ENCODE measurements at places on chromosomes 4 and X.

- no peak for DNase-seq
Observed at GRCh38 chrX:3280706-3281105, 65.7 kb downstream of the MXRA5 start.

GRCh38 chr4:87005690-87006425 is 71.0 kb downstream of the AFF1 start:
- no peak for DNase-seq

DNA sequence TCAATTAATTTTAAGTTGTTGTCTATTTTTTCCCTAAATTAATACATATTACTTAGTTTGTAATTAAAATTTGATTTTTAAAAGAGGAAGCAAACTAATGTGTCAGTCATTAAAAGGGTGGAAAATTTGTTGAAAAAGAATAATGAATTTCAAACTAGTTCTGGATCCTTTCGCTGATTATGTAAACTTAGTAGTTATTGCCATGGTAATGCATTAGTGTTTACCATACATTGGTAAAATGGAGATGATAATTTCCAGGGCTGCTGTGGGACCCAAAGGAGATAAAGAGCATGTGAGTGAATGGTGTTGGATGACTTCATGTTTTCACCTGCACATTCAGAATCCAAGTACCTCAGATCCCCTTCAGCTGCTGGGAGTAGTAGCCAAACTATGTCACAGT is 6.5 kb downstream of the BEX3 start:
- no peak for DNase-seq

- no peak for DNase-seq
Observed at GRCh38 chr4:55868581-55869090, 15.2 kb downstream of the EXOC1 start.

GRCh38 chr4:152535360-152535902 is 461 bp downstream of the FBXW7 start:
- DNase-seq: no peak

DNA sequence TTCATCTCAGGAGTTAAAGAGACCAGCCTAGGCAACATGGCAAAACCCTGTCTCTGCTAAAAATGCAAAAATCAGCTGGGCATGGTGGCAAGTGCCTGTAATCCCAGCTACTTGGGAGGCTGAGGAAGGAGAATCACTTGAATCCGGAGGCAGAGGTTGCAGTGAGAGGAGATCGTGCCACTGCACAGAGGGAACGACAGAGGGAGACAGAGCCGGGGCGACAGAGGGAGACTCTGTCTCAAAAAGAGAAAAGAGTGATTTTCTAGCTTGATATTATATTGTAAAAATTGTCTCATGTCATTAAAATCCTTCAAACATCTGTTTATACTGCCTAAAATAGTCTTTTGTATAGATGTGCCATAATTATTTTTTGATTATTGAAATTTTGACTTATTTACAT is 225.4 kb upstream of the AGA start:
- DNase-seq: no peak

DNA sequence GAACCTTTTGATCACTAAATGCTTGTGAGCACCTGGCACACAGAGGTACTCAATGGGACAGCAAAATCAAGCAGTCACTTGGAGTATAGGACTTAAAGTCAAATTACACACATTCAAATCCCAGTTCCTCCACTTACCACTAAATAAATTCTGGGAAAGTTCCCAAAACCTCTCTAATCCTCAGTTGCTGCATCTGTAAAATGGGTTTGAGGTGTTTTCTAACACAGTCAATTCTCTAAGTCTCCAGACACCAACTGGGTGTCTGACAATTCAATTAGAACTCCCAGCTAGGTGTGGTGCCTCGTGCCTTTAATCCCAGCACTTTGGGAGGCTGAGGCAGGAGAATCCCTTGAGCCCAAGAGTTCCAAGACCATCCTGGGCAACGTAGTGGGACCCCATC is 19.0 kb downstream of the QDPR start:
- no peak for DNase-seq

Measured in AG09309 (cell line).